ENCODE measurements at places on chromosomes 1 and 21.

DNA sequence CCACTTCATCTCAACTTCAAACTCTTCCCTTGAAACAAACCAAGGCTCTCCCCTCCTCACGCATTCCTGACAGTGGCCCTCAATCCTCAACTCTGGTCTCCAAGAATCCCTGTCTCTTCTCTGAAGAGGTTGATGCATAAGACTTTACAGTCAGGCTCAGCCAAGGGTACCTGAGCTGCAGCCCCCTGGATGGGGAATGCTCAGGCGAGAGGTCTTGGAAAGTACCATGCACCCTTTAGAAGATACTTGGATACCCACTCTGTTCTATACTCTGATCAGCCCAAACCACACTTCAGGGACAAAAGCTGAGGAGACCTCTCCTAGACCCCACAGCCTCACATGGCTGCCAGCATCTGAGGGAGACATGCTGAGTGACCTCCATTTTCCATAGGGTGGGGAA, 536 bp upstream of the PGLYRP3 start:
- no peak for DNase-seq

GRCh38 chr1:74715236-74715502, 17.7 kb downstream of the CRYZ start:
- DNase-seq = no peak

DNA sequence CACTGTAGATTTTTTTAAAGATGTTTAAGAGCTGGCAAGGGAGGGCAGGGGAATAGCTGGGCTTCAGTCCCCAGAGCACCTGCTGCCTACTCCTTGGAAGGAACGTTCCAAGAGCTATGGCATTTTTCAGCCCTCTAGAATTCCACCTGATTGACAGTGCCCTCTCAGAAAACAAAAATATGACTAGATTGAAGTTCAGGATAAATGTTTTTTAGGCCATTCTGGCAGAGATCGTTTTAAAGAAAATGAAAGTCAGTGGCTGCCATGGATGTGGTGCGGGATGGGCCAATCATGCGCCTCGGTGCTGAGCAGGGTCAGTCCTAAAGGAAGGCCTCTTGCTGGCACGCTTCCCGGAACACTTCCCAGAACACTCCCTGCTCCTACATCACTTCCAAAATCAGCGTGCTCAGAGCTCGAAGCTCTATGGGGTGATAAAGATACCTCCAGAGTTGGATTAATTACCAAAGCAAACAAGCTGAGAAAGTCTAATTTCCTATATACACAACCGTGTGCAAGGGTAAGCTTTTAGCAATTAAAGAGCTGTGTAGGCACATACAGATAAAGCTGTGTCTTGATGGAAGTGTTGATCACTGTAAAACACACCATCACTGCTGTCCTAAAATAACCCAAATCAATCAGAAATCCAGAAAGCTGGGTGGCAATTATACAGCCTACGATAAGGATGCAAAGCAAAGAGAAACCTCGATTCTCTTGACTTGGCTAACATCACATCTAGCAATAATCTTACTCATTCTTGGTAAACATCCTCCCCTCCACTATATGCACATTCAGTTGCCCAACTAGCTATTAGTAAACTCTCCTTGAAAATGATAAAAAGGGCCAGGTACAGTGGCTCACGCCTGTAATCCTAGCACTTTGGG, 34.6 kb downstream of the TGFBR3 start:
- no peak for DNase-seq

DNA sequence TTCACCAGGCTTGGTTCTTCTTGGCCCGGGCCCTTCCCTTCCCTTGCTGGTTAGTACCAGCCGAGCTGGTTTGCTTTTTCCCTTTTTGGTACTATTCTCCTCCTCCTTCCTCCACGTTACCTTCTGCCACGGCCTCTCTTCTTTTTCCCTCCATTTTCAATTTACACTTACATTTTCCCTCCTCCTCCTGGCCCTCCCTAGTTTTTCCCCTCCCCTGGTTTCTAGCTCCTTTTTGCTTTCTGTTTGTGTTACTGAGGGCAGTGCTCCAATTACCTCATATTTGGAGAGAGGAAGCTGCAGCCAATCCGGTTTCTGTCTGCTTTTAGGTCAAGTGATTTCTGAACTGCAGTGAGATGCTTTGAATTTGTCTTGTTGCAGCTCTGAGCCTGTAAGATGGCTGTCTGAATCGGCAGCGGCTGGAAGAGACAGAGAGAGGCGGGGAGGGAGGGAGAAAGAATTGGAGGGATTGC, 63.7 kb downstream of the MACF1 start:
- no peak for DNase-seq

- DNase-seq = no peak
These were observed 39.2 kb upstream of the RAB4A start for GRCh38 chr1:229231754-229232119.

DNA sequence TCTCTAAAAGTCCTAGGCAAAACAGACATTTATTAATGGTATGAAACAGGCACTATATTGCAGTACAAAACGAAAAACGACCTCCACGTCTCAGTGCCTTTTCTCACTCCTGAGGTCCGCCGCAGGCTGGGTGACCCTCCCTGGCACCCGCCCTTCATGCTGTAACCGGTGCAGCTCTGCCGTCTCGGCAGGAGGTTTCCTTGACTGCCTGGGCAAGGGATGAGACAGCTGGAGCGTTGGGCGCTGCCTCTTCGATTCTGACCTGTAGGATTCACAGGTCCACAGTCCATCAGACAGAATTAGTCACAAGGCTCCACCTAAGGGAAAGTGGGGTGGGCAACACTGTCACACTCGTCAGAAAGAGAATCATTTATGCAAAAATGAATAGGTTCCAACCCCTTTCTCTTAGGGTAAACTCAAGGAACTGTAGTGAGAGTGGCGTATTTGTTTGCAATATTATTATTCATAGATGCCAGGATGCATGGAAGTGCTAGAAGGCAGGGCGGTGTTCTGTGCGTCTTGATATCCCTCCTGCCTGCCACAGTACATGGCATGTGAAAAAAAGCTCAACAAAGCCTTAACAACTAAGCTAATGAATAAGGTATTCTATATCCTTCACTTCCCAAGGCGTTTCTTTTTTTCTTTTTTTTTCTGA, 23.5 kb upstream of the ZBTB18 start:
- DNase-seq = no peak

DNA sequence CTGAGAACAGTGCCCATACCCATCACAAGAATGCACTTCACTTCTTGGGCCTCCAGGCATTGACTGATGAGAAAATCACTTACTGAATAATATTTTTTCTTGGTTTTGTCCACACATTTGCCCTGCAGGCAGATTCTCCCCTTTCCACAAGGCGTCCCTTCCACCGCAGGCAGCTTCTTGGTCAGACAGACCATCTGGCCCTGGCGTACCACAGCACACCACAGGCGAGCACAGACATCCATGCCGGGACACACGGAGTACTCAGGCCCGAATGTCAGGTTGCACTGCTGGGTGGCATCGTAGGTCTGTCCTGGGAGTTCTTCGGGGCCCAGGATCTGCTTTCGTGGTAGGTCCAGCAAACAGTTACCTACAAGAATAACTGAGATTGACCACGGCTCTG, 32.5 kb downstream of the ADAMTS5 start:
- DNase-seq = no peak

- no peak for DNase-seq
These were observed 2.6 kb downstream of the BCAR3 start for GRCh38 chr1:93678946-93679480.

- no peak for DNase-seq
These were observed 41.8 kb downstream of the GATAD2B start for GRCh38 chr1:153880962-153881361.

- DNase-seq = peak; percentile 78
These were observed 74.1 kb downstream of the CD46 start for GRCh38 chr1:207825719-207826556.
